ENCODE measurements at places on chromosomes 4 and X. TPM values are rescaled to one million over a fixed set of nuclear protein-coding genes. Genes with fewer than 3 reads are reported as not detected.

- DNase-seq: no peak
Measured at GRCh38 chr4:176123710-176124407, 58.2 kb downstream of the WDR17 start.

DNA sequence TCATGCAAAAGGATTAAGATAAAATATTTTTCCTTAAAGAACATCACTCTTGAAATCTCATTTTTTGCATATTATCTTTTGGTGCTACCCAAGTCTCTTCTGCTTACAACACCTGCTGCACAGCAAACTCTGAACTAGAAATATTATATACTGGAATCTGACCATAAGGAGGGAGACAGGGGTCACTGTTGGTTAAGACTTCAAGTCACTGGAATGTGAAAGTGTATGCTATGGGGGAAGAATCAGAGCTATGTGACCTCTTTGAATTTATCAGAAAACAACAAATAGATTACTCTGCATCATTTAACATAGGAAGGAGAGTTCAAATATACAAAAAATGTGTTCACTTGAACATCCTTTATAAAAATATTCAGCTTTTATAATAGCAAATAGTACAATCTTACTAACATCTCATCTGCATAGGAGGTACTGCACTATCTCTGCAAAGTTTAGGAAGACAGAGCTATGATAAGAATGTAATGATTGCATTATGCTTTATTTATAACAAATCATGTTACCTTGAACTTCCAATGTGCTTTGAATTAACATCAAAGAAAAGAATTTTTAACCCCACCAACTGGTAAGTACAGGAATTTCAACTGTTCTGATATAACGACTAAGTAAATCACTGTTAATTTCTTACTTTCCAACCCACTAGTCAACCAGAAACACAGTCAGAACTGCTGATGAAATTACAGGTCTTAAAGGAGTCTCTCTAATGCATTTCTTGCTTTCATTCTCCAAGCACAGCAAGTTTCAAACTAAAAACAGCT lies 69.8 kb downstream of the ZNF827 start:
- DNase-seq: no peak

Gene PPARGC1A
- total RNA-seq: 5.0 TPM

Gene ZFP42
- not detected for total RNA-seq

GRCh38 chrX:70264784-70265183 lies 3.4 kb upstream of the ARR3 start:
- no peak for DNase-seq

Gene MAB21L2
- total RNA-seq: 25.1 TPM

GRCh38 chr4:82223715-82224114 lies 150.1 kb downstream of the HNRNPD start:
- no peak for DNase-seq

DNA sequence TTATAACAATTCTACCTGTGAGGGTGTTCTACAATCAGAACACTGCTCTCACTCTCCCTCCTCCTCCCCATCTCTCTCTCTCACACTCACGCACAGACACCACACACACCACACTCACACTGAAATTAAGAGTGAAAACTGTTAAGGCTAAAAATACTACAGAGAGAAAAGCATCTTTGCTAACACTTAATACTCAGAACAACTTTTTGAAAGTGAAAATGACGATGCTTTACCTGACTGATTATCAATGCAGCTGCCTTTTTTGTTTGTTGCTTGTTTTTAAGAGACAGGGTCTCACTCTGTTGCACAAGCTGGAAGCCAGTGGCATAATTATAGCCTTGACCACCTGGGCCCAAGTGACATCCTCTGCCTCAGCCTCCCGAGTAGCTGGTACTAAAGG lies 222.4 kb downstream of the APBB2 start:
- DNase-seq: no peak

- DNase-seq: no peak
Measured at GRCh38 chr4:72109959-72110497, 78.2 kb downstream of the NPFFR2 start.

DNA sequence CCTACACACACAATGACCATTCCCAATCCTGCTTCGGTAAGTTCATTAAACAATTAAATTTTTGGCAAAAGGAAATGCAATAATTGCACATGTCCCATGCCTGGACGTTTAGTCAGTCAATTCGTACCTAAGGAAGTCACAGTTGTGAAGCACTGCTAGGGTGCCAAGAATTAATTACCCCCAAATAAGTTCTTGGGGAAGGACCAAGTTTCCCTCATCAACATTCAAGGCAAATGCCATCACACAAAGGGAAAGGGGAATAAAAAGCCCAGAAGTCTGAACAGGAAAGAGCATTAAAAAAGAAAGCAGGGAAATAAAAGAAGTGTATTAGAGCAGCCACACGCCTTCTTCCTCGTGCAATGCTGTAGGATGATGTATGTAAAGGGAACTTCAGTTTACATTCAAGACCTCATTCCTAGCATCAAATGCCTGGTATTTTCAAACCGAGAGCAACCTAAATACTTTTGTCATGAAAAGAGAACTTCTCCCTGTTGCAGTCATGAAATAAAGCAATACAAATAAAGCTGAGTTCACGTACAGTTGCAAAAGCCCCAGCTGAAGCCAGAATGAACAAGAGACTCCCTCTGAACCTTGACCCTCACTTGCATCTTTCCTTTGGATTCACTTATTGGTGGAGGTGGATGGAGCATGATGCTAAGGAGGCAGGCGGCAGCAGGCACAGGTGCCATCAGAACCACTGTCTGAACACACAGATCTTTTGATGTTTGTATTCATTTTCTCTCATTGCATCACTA lies 124.0 kb upstream of the PPARGC1A start:
- no peak for DNase-seq

DNA sequence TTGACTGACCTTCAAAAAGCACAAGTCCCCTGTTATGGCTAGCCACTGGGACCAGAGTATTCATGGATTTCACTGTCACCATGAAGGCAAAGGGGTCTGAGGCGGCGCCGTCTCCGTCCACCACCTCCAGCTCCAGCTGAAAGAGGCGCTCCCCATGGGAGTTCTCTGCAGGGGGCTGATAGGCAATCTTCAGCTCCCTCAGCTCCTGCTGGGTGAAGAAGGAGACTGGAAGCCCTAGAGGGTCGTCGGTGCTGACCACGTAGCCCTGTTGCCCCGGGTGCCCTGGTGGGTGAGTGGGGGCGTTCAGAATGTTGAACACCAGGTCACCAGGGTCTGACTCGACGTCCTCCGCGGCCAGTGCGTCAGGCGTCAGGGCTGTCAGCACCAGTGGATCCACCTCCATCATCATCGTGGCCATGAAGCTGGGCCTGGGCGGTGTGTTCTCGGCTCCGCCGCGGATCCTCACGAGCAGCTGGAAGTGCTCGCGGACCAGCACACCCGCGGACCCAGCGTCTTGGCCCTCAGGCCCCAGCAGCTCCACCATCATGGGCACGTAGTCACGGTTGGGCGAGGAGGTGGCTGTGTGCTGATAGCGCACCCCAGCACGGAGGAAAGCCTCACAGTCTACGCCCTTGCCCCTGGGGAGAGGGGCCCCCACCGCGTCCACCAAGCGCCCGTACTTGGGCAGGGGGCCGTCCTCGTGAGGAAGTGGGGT lies 987 bp downstream of the FREM3 start:
- DNase-seq: no peak

DNA sequence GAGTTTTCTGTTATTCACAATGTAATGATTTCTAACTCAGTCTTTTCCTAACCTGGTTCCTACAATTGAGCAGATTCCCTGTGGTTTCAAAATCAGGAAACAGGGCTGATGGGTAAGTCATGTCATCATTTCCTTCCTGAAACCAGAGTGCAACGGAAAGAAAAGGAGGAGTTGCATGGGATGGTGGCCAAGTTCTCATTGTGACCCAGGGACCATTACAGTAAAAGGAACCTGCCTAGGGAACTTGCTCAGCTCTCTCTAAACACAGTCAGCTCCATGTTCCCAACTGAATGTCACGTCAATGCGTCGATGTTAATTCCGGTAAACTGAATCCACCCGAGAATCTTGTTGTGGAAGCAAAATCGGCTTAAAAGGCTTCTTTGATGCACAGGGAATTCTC lies 51.2 kb downstream of the LGI2 start:
- no peak for DNase-seq

GRCh38 chrX:48927736-48928382 lies 9.0 kb upstream of the PIM2 start:
- no peak for DNase-seq

- no peak for DNase-seq
Measured at GRCh38 chr4:141654098-141654497, 17.7 kb downstream of the IL15 start.

DNA sequence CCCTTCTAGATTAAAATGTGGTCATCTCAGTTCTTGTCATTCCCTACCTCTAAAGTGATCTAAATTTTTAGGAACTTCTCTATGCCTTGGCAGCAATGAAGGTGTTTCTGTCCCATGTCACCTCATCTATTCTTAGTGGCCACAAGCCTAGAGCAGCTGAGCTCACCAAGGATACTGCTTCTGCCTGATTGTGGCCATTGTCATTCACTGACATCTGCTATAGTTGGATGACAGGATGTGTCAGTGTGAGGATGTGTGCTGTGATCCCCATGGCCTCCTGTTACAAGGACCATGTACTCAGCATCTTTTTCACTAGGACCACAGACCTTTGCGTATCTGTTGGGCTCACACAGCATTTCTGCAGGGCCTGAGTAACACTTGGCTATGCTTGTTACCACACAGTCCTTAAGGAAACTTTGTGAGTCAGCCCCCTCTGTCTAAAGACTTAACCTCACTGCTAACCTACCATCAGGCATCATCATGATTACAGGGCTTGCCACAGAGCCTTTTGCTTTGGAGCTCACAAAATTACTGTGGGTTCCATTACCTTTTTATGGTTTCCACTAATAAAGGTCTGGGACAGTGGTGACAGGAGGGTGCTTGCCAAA lies 421.0 kb downstream of the ADAM29 start:
- DNase-seq: no peak

- no peak for DNase-seq
Measured at GRCh38 chr4:164488114-164488513, 265.8 kb upstream of the SMIM31 start.

DNA sequence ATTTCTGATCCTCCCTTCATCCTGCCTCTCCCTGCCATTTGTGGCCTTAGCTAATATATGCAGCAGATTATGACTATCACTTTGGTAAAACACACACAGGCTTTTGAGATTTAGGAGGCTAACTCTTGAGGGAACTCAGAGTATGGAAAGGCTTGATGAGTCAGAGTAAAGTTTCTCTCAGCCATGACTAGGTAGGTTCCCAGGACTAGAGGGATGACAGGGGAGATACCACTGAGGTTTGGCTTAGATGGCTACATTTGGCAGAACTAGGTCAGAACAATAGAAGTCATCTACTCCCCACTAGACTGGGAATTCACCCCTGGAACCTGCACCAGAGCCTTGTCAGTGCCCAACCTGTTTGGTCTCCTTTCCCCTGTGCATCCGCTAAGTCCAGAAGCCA lies 585.7 kb downstream of the TLL1 start:
- no peak for DNase-seq

GRCh38 chr4:139782926-139783522 lies 117.4 kb downstream of the MGST2 start:
- DNase-seq: no peak

Gene TNMD
- total RNA-seq: 16.7 TPM

- no peak for DNase-seq
Measured at GRCh38 chrX:131988236-131988635, 34.9 kb upstream of the STK26 start.

- DNase-seq: no peak
Measured at GRCh38 chrX:150958177-150958576, 25.0 kb upstream of the HMGB3 start.

Gene PPEF1
- not detected for total RNA-seq

- DNase-seq: no peak
Measured at GRCh38 chrX:55011294-55011693, 11.1 kb downstream of the APEX2 start.

- DNase-seq: no peak
Measured at GRCh38 chr4:17265139-17265538, 246.8 kb downstream of the QDPR start.

GRCh38 chr4:168822481-168822880 lies 187.6 kb downstream of the CBR4 start:
- no peak for DNase-seq

Gene OPRPN
- total RNA-seq: not detected

- DNase-seq: no peak
Measured at GRCh38 chr4:118915468-118915867, 26.8 kb downstream of the SYNPO2 start.

Gene TLR3
- total RNA-seq: 4.2 TPM

Gene DCAF8L2
- total RNA-seq: not detected

DNA sequence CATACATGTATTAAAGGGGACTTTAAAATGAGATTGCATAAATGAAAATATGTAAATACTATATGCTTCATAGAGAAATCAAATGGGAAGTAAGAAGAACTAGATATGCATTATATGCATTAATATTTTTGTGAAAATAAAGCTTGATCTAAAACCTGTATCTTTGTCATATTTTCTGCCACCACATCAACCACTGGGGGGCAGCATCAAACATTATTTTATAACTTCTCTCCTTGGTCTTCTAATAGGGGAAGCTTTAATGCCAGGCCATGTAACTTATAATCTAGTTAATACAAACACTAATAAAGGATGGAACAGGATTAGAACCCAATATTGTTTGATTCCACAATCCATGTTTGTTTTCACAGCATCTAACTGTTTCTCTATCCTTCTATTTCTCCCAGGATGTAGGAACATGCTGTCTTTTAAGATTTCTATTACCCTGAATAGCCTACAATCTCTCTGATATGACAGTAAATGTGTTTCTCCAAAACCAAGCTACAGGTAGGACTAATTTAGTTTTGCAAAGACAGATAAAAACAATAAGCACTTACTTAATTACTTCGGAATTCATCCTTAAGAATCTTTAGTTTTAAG lies 10.0 kb downstream of the QRFPR start:
- peak; percentile 56 for DNase-seq

Gene CTAG2
- not detected for total RNA-seq

DNA sequence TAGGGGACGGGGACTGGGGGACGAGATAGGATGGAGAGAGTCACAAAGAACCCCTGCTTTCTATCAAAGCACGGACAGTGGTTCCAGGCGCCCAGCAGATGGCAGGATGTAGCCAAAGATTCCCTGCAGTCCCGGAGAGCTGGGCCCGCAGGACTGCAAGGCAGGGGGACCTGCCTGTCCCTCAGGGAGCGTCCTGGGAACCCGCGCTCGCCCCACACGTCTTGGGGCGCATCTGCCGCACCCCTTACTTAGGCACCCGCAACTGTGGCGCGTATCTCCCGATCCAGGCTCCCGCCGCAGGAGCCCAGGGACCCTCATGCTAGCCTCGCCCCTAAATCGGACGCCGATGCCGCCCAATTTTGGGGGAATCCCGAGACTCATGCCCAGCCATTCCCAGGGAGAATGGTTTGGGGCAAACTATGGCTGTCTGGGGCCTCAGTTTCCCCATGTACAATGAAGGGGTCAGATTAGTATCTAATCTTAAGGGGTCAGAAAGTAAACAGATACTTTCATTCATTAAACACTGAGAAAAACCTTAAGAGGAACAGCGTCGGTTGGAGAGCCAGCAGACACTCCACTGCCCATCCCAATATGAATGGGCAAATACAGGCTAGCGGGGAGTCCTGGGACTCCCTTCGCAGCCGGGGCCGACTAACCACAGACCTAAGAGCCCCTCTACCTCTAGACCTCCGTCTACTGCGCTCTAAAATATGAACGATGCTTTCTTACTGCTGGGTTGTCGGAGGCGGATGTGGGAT lies 581 bp upstream of the STK32B start:
- DNase-seq: peak; percentile 36

Gene SMIM10
- 3.5 TPM for total RNA-seq

GRCh38 chr4:88690355-88690754 lies 7.3 kb downstream of the NAP1L5 start:
- no peak for DNase-seq

Data from omental fat pad (tissue), 4 donors.